ENCODE measurements at places on chromosomes 3 and 15.

- peaks cover 21% of the 10 kb centered on the region for H3K36me3 ChIP-seq
- H3K4me3 ChIP-seq: peak within 1 kb of the TSS; percentile 88
- peak within 1 kb of the TSS; percentile 87 for H3K27ac ChIP-seq
- H3K27me3 ChIP-seq: no peaks in the 10 kb centered on the region
- peak; percentile 96 for DNase-seq
These were observed at the start of gene TBCCD1 for GRCh38 chr3:186567072-186567921. Gene TBCCD1 (minus strand): TSS chr3:186567339. CDS start chr3:186564329, 3,010 bp downstream.

- H3K36me3 ChIP-seq: no peaks in the 10 kb centered on the region
- no peak overlapping the region for H3K27ac ChIP-seq
- H3K4me1 ChIP-seq: no peaks in the 10 kb centered on the region
- H3K27me3 ChIP-seq: peaks cover 29% of the 10 kb centered on the region
- H3K4me3 ChIP-seq: no peak overlapping the region
These were observed 56.3 kb upstream of the ITGA11 start for GRCh38 chr15:68488290-68488689.

DNA sequence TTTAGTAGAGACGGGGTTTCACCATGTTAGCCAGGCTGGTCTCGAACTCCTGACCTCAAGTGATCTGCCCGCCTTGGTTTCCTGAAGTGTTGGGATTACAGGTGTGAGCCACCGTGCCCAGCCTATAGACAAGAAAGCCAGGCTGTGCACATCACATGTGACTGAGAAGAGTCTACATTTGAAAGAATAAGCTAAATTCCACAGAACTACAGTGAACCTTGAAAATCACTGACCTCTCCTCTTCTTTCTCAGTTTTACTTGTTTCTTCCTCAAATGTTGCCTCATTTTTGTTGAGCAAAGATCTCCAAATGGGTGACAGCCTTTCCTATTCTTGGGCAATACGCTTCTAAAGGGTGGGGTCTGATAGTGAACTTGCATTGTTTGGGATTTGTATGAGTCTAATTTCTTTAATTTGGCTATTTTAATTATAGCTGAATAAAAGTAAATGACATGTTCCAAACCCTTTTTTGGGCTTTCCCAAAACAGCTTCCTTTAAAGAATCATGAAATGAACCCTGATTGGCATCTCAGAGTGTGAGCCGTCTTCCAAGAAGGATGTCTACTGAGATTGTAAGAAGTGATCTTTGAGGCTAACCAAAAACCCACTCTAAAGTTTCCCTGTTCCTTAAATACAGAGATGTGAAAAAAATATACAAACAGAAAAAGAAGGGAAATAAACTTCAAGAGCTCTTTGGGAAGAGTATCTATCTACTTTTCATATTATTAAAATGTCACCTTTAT is 21.6 kb upstream of the SPTBN5 start:
- H3K27me3 ChIP-seq: no peaks in the 10 kb centered on the region
- peaks cover 10% of the 10 kb centered on the region for H3K4me1 ChIP-seq
- DNase-seq: no peak
- no peak overlapping the region for H3K27ac ChIP-seq

- no peak overlapping the region for H3K4me3 ChIP-seq
- H3K4me1 ChIP-seq: no peaks in the 10 kb centered on the region
- H3K36me3 ChIP-seq: no peaks in the 10 kb centered on the region
- peaks cover 5% of the 10 kb centered on the region for H3K27me3 ChIP-seq
- no peak for DNase-seq
These were observed 58.3 kb upstream of the CFAP20DC start for GRCh38 chr3:59107856-59108815.

- no peak overlapping the region for H3K4me3 ChIP-seq
- no peaks in the 10 kb centered on the region for H3K27me3 ChIP-seq
- no peak for DNase-seq
- no peaks in the 10 kb centered on the region for H3K4me1 ChIP-seq
These were observed 317.1 kb downstream of the ZIC4 start for GRCh38 chr3:147089286-147089685.

DNA sequence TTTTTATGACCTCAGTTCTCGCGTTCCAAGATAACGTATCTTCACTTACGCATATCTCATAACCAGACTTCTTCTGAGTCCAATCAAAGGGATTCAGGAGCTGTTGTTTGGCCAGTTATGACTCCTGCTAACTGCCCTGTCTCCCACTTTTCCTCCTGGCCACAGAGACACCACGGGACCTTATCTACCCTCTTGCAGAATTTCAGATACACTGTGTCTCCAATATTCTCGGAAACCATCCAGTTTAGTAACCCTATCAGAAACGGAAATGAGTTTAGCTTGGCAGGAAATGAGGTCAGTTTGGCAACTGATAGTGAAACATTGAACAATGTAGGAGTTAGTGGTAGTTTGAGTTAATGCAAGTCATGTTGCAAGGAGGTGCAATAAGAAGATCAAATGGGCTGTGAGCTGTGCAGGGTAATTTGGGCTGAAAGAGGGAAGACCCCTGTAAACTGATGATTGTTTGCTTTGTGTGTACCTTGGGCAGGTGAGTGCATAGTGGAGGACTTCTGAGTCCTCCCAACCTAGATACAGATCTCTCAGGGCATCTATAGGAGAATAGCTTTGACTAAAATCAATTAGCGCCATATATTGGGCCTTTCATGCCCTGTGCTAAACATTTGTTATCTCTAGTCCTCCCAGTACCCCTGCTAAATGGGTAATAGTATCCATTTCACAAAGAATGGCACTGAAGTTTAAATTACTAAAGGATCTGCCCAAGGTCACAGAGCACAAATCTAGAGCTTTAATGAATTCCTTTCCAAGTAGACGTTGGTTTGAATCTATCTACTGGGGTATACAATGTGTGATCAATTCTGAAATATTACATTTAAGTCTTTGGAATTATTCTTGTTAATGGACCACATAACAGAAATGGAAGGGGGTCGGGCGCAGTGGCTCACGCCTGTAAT is 41.3 kb upstream of the PIK3CB start:
- peak overlapping the region; percentile 56 for H3K27ac ChIP-seq
- no peak overlapping the region for H3K4me3 ChIP-seq
- H3K4me1 ChIP-seq: peaks cover 14% of the 10 kb centered on the region
- H3K27me3 ChIP-seq: no peaks in the 10 kb centered on the region
- peaks cover 5% of the 10 kb centered on the region for H3K36me3 ChIP-seq
- DNase-seq: no peak

DNA sequence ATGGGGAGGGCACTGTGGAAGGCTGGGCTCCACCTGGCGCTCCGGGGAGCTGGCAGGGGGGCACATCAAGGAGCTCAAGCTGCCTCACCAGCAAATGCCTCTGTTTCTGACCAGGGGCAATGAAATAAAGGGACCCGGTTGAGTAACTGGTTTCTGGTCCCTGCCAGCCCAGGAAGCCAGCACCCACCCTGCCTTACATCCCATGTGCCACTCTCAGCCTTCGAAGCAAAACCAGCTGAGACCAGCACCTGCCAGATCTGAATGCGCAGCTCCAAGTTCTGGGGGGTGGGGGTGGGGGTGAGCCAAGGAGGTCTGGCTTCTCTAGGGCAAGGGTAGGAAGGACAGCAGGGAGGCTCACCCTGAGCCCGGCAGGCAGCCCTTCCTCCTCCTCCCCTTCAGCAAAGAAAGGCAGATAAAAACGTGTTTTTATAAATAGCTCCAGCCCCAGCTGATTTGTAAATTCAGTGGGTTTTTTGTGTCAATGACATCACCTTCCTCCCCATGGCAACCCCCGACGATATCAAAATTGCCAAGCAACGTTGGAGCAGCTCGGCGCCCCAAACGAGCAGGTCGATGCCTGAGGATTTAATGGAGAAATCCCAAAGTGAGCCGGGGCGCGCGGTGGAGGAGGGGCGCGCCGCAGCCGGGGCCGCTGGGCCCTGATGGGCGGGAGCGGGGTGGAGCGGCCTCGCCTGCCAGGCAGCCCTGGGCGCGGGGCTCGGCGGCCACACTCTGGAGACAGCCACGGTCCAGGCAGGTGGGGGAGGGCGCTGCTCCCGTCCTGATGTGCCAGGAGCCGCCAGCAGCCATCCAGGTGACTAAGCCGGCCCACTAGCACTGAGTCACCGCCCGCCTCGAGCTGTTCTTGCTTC is at the start of gene PAK6:
PAK6 (plus strand) TSS at position 532 of the 872 bp plus-strand sequence. CDS start 25,723 bp downstream, outside the sequence.
- H3K4me3 ChIP-seq: no peak within 1 kb of the TSS
- H3K36me3 ChIP-seq: peaks cover under 1% of the 10 kb centered on the region
- H3K27me3 ChIP-seq: peaks cover 18% of the 10 kb centered on the region
- H3K4me1 ChIP-seq: peaks cover 5% of the 10 kb centered on the region
- DNase-seq: peak; percentile 24

GRCh38 chr3:77038930-77039605 is 831 bp upstream of the ROBO2 start:
- H3K36me3 ChIP-seq: no peaks in the 10 kb centered on the region
- no peak overlapping the region for H3K4me3 ChIP-seq
- no peak overlapping the region for H3K27ac ChIP-seq
- peaks cover 22% of the 10 kb centered on the region for H3K27me3 ChIP-seq

DNA sequence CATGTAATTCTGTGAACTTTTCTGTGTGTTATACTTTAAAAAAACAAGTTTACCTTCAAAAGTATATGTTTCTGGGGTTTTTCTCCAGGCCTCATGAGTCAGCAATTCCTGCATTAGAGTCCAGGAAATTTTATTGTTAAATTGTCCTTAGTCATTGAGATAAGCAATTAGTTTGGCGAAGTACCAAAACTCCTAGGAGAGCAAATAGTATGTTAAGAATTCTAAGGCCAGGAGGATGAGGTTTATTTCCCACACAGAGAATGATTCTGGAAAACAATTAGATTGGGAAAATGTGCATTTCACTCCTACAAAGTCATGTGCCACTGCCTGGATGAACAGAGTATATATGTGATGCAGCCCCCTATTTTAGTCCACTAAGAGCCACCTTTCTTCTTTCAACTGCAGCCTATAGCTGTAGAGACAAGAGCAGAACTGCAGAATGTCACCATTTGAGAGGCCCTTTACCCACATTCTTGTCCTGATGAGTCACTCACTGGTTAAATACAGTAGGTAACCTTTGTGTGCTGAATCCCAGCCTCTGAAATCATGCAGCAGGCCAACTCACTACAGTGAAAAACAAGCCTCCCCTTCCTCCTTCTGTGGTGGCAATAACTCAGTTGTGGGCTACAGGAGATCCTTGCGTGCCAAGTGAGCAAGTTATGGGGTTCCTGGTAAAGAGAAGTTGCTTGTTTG is 452.8 kb upstream of the THBS1 start:
- no peak overlapping the region for H3K4me3 ChIP-seq
- H3K27me3 ChIP-seq: peaks cover 4% of the 10 kb centered on the region
- peaks cover 5% of the 10 kb centered on the region for H3K4me1 ChIP-seq
- peak; percentile 27 for DNase-seq

DNA sequence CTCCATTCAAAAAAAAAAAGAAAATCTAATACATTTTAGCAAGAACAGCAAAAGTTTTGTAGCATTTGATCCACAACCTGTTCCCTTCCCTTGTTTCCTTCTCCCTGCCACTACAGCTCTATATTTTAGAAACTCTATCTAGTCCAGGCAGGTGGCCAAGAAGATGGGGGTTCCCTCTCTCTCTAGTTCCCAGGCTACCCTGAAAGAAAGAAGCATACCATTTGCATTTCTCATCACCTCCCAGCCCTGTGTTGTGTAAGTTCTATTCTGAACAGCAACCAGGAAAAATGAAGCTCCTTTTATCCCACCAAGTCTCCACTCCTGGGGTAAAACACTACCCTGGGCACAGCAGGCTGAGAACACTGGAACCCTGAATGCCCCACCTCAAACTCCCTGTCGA is 100.0 kb downstream of the PCCB start:
- H3K4me1 ChIP-seq: peaks cover 14% of the 10 kb centered on the region
- DNase-seq: no peak
- peaks cover 24% of the 10 kb centered on the region for H3K36me3 ChIP-seq
- no peaks in the 10 kb centered on the region for H3K27me3 ChIP-seq
- no peak overlapping the region for H3K4me3 ChIP-seq

DNA sequence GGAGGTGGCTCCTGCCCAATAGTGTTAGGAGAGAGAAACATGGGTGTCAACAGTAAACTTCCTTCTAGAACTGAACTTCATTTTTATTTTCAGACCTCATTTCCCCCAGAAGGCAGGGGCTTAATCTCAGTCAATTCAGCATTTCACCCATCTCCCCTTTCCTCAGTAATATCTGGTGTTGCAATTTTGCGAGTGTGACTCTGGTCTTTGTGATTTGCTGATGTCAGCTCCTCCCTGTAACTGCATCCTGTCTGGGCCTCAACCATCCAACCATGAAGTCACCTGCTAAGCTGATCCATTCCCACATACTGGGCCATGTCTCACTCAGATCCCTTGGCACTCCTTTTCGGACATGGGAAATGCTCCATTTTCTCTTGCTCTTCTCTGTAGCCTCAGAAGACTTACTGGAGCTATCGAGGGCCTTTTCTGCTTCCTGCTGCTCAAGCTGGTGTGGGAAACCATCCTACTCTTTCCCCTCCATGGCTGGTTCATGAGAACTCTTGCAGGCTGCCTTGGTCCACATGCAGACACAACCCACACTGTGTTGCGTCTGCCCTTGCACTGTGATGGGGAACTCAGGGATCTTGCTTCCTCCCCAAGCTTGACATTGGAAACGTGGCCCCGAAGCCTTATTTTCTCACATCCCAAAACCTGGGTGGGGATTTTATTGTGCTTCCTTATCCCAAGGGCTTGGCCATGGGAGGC is 24.6 kb downstream of the CCR4 start:
- peaks cover 56% of the 10 kb centered on the region for H3K4me1 ChIP-seq
- no peak for DNase-seq
- H3K27me3 ChIP-seq: no peaks in the 10 kb centered on the region

DNA sequence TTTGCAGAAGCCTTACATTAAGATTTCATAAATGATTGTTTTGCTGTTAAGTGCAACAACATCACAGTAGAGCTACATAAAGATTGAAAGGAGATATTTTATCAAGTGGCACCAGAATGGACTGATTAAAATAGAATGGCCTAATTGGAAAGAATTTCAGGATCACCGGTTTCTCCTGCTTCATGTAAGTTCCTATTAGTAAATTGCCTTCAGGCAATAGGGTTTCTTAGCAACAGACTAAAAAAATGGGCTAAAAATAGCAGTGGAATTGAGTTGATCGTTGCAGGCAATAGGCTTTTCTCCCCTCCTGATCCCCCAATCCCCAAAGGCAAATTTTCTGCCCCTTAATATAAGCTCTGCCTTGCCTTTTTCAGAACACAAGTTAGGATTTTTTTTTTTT is 917 bp downstream of the LNP1 start:
- peaks cover 36% of the 10 kb centered on the region for H3K4me1 ChIP-seq
- peak overlapping the region; percentile 93 for H3K4me3 ChIP-seq
- no peak for DNase-seq
- no peaks in the 10 kb centered on the region for H3K27me3 ChIP-seq
- peak overlapping the region; percentile 97 for H3K27ac ChIP-seq
- H3K36me3 ChIP-seq: peaks cover 20% of the 10 kb centered on the region

GRCh38 chr3:45182915-45183871 is 37.0 kb upstream of the CDCP1 start:
- DNase-seq: no peak
- no peak overlapping the region for H3K4me3 ChIP-seq
- peaks cover 9% of the 10 kb centered on the region for H3K27me3 ChIP-seq
- H3K4me1 ChIP-seq: peaks cover 34% of the 10 kb centered on the region
- no peak overlapping the region for H3K27ac ChIP-seq
- H3K36me3 ChIP-seq: no peaks in the 10 kb centered on the region

Measured in T-helper 2 cell treated with Interferon-gamma antibody and Interleukin-4, amounts not matched to agents 5 μg/mL and 100 μg/mL, for 36 hours (primary cell).